ENCODE measurements at places on chromosomes 2 and 18.
A peak's percentile ranks its signal among the peaks of the same experiment; 100 is the strongest.

- no peak for DNase-seq
These were observed 96.2 kb upstream of the ASAP2 start for GRCh38 chr2:9110346-9110884.

GRCh38 chr2:218476676-218477075 is 57.8 kb downstream of the VIL1 start:
- DNase-seq = no peak

- DNase-seq = no peak
These were observed 290.2 kb upstream of the TCF4 start for GRCh38 chr18:55878224-55878623.

- DNase-seq = no peak
These were observed 533.0 kb downstream of the TMX3 start for GRCh38 chr18:68181956-68182355.

DNA sequence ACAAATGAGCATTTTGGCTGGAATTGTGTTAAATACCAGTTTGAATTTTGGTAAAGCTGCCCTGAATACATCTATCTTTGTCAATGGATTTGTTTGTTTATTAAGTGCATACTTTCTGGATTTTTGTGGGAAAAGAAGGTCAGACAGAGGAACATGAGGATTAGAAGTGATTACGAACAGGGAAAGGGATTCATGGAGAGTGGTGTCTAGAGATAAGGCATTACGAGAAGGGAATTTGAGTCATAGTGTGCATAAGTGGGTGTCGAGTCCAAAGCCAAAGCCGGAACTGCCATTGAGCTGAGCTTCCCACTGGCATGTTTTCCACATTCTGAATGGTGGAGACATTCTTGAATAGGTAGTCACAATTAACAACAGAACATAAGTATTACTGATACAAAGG is 68.9 kb upstream of the EFEMP1 start:
- DNase-seq = no peak

DNA sequence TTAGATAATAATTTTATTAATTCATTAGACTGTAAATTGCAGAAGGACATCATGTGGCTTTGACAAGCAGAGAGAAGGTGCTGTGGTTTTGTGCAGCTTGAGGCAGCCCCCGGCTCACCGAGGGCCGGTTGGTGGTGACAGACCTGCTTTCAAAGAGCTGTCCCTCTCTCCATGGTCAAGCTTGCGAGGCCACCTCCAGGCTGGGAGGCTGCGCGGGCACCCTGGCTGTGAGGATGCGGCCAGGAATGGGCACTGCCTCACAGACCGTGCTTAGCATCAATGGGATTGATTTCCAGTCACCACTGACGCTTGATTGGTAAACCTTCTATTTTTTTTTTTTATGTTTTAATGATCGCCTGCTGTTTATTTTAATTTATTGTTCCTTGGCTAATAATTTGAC is 690.9 kb downstream of the GALR1 start:
- no peak for DNase-seq

DNA sequence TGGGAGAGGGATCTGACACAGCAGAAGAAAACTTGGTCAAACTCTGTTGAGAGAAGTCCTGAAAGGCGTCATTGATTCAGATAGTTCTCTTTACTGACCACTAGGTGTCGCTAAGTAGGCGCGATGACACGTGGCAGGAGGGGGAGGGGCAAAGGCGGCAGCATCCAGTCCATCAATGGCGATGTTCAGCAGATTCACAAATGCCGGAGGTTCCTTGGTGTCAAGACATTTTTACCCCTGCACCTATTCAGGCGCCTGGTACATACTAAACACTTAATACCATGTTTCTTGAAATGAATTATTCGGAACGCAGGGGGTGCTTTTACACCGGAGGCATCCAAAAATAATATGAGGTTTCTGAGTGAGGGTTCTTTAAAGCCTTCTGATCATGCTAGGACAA is 3.0 kb upstream of the PLEK start:
- DNase-seq = peak; percentile 63

DNA sequence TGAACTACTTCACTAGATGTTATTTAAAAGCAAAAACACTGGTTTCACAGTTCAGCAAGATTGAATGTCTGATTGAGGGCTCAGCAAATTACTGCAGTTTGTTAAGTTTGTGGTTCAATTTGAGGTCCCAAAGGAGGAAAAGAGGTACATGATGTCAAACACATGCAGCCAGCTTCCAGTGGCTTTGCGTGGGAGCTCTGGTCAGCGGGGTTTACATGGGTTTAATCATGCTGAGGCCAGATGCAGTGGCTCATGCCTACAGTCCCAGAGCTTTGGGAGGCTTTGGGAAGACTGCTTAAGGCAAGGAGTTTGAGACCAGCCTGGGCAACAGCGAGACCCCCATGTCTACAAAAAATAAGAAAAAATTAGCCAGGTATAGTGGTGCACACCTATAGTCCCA is 111.5 kb downstream of the MAPK4 start:
- no peak for DNase-seq

- no peak for DNase-seq
These were observed 695.7 kb downstream of the TDRD15 start for GRCh38 chr2:21819454-21819853.

DNA sequence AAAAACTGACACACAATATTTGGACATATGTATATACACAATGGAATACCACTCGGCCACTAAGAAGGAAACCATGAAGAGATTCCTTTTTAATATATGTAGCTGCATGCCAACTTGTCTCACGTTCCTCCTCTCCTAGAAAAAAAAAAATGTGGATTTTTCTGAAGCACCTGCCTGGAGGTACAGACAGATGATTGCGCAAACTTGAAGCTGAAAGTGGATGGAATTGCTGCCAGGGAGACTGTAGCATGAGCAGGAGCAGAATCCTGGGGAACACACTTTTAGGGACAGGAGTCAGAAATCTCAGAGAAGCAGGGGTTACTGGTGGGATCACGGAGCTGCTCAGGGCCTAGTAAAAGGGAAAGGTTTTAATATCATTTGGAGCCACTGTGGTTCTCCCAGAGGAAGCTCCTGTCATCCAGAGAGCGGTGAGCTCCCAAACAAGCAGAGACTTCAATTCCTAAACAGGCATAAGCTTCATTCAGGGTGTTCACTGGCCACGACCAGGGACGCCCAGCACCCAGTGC is 640 bp upstream of the SPR start:
- no peak for DNase-seq

DNA sequence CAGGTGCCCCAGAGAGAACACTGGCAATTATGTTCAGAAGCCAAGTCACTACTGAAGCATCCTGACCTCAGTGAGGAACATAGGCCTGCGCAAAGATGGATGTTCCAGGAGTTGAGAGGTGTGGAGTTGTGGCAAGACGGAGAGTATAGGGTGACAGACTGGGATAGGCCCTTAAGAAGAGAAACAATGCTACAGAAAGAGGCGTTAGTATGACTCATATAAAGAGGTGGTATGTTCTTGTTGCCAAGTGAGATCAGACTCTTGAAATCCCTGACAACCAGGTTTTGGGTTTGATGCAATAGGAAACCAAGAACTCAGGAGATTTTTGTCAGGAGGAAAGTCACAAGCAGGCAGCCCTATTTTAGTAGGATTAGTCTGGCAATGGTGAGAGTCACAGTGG is 185.6 kb downstream of the RIT2 start:
- no peak for DNase-seq

DNA sequence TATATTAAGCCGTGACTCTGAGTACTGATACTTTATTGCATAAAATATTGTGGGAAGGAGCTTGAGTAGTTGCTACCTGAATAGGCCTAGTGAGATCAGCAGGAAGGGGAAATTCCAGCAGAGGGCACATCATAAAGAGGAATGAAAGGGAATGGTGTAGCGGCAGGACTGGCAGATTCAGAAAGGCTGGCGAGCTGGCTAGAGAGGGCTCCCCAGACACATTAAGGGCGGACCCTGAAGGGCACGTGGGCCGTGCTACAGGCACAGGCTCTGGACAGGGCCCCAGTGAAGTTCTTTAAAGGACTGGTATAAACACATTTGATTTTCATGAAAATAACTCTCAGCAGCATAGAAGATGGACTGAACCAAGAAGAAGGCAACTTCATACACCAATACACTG is 43.0 kb downstream of the PTPN2 start:
- no peak for DNase-seq

DNA sequence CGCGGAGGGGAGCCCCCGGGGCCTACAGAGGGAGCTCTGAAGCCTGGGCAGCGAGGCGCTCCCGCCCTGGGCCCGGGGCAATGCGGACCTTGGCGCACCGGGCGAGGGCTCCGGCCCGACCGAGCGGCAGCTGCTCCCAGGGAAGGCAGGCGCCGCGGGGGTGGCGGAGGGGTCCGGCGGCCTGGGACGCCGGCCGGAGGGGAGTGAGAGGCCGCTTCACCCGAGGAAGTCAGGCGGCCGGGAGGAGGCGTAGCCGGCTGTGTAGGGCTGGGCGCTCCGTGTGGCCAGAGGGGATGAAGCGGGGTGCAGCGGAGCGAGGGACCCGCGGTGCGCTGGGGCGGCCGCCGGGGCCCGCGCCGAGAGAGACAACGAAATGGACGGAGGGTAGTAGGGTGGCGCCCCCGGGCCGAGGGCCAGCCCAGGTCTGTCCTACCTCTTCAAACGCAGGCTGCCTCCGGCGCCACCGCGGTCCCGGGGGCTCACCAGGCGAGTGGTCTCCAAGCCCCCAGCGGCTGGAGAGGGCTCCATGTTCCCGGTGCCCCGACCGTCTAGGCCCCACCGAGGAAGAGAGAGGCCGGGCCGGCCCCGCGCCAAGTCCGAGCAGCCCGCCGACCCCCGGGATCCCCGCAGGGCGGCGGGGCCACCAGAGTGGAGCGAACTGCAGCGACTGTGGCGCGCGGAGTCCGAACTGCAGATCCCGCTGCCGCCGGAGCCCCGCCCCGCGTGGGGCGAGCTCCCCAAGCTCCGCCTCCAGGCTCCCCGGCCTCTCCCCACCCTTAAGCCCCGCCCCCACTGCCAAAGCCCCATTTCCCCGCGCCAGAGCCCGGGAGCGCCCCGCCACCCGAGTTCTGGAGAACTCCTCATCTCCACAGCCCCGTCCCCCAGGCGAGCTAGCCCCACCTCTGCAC is at the start of gene SLC30A3:
Gene SLC30A3 (minus strand): TSS at position 669 of the 908 bp plus-strand sequence. CDS start 141 bp downstream, at position 528.
- peak; percentile 49 for DNase-seq

- DNase-seq = no peak
These were observed 98.4 kb upstream of the SEC11C start for GRCh38 chr18:59041296-59041695.

DNA sequence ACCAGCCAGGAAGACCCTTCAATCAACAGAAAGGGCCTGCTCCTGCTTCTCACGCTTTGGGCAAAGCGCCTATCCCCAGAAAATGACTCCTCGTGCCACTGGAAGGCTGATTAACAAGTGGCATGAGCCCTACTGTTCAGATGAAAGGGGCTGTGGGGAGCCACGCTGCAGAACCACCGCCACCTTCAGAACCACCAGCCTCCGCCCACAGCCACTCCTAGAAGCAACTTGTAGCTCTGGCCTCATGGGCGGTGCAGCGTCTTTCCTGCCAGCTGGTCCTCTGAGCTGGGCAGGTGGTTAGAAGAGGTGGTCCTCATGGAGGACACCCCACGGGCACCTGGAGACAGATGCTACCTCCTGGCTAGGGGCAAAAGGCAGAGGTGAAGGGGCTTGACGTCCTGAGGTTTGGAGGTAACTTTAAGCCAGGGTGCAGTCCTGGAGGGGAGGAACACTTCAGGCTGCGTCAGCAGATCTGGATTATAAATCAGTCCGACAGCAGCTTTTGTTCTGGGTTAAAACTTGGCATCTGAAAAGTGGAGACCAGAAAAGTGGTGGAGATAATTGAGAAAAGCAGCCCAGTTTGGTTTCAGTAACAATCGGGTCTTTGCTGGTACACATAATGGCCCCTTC is 861 bp upstream of the SEMA4C start:
- no peak for DNase-seq

- no peak for DNase-seq
These were observed 128.8 kb downstream of the ZNF521 start for GRCh38 chr18:25223211-25223610.

GRCh38 chr2:161371869-161372268 is 44.2 kb upstream of the TBR1 start:
- DNase-seq = no peak

GRCh38 chr2:237309011-237309410 is 105.0 kb downstream of the COL6A3 start:
- no peak for DNase-seq

GRCh38 chr2:38064801-38065501 is 11.0 kb downstream of the CYP1B1 start:
- no peak for DNase-seq

GRCh38 chr2:3827673-3828575 is 124.5 kb downstream of the DCDC2C start:
- no peak for DNase-seq

DNA sequence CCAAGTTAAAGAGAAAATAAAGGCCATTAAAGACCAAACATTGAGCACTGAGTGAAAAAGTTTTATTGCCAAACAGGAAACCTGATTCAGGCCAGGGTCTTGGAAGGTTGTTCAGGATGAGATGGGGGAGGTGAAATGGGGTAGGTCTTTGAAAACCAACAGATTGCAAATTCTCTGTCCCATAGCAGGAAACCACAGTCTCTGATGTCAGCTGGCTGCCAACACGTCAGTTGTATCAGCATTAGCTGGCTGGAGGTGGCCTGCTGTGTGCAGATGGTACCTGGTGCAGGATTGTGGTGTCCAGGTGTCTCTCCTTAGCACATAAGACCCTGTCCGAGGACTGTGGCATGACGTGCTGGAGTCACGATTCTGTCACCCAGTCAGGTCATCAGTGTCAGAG is 106.3 kb downstream of the MSH2 start:
- no peak for DNase-seq

GRCh38 chr2:30252723-30253701 is 21.7 kb downstream of the LBH start:
- peak; percentile 69 for DNase-seq

DNA sequence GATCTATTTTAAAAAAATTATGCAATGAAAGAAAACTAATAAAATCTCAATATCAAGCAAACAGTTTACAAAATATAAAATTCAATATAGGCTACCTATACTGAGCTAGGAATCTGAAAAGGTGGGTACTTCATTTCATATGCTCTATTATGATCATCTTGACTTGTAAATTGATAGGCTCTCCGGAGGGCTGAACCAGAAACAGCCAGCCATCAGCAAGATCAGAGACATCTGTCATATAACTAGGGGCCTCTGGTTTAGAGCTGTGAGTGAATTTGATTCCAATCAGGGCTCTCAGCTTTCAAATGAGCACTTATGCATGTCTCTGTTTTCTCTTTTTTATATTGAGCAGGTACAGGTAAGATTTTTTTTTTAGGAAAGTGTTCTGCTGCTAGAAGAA is 114.2 kb downstream of the SPHKAP start:
- no peak for DNase-seq

- no peak for DNase-seq
These were observed 70.8 kb upstream of the STK17B start for GRCh38 chr2:196242131-196242620.

- DNase-seq = no peak
These were observed 58.8 kb upstream of the SIX2 start for GRCh38 chr2:45067859-45068570.

DNA sequence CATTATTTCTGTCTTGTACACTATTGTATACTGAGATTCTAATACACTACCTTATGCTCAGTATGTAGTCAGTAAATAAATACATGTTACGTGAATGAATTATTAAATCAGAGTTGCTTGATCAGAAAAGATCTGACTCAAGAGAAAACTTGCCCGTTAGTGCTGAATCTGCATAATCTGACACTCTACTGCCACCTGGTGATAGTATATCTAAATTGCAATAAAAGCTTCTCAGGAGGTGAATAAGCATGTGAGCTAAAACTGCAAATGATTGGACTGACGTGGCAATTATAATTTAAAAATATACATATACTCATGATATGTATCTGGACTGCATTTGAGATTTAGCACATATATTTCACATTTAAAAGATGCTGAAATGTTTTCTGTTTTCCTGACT is 70.4 kb downstream of the KIAA1328 start:
- no peak for DNase-seq

- no peak for DNase-seq
These were observed 232.0 kb downstream of the SOCS6 start for GRCh38 chr18:70520867-70521266.

GRCh38 chr2:237314198-237314597 is 99.8 kb downstream of the COL6A3 start:
- DNase-seq = no peak

Measured in stimulated activated CD8-positive, alpha-beta memory T cell treated with anti-CD3 and anti-CD28 coated beads, Interleukin-15, amount 100 ng/mL, for 48 hours (primary cell).